ENCODE measurements at places on chromosomes 7 and 10.

- H3K4me3 ChIP-seq: no peak overlapping the region
- no peaks in the 10 kb centered on the region for H3K4me1 ChIP-seq
- peaks cover 36% of the 10 kb centered on the region for H3K36me3 ChIP-seq
- no peaks in the 10 kb centered on the region for H3K27me3 ChIP-seq
- DNase-seq: peak; percentile 23
- H3K27ac ChIP-seq: no peak overlapping the region
Measured at GRCh38 chr7:2168615-2169311, 64.0 kb downstream of the MAD1L1 start.

DNA sequence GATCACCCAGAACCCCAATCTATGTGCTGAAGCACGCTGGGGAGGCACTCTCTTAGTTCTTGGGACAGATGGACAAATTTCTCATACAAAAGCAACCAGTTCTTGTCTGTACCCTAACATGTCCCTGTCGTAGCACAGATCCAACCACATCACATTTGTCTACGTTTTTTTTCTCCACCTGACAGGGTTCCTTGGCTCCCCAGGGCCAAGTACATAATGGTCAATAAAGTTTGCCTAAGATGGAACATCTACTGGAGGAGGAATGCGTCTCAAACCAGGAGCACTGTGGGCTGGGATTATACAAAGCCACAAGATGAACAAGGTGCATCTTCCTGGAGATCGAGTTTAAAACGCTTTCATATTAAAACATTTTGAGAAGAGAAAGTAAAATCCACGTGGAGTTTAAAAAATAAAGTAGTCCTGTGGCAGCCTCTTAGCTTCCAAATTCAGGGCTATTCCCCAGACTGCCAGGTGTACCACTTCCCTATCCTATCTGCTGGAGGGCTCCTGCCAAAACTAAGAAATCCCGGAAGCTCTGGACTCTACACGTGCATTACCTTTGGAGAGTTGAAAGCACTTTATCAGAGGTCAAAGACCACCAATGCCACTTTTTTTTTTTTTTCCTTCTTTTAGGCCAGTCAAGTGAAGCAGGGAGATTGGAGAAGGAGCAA, 1.4 kb downstream of the TMEM243 start:
- H3K4me1 ChIP-seq: 0 out of 2 replicates have a peak, but pooled peaks cover 2% of the 10 kb centered on the region
- H3K4me3 ChIP-seq: peak overlapping the region; percentile 97
- H3K27ac ChIP-seq: no peak overlapping the region
- no peak for DNase-seq
- H3K36me3 ChIP-seq: peaks cover 18% of the 10 kb centered on the region

DNA sequence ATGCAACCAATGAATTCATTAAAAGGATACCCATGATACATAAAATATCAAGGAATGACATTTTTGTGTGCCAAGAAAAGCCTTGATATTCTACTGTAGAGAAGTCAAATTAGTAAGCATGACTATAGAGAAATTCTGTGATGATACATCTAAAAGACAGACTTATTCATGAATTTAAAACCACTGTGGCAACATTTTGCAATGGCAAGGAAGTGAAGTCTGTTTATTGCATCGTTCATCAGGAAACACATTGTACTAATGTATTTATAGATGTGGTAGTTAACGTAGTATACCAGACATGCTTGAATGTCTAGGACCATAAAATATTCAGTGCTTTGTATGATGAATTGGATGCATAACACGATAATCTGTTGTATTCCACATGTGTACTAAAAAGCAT, 9.3 kb upstream of the CLEC5A start:
- DNase-seq: no peak
- no peak overlapping the region for H3K27ac ChIP-seq
- H3K36me3 ChIP-seq: no peaks in the 10 kb centered on the region
- no peaks in the 10 kb centered on the region for H3K4me1 ChIP-seq
- no peaks in the 10 kb centered on the region for H3K27me3 ChIP-seq

DNA sequence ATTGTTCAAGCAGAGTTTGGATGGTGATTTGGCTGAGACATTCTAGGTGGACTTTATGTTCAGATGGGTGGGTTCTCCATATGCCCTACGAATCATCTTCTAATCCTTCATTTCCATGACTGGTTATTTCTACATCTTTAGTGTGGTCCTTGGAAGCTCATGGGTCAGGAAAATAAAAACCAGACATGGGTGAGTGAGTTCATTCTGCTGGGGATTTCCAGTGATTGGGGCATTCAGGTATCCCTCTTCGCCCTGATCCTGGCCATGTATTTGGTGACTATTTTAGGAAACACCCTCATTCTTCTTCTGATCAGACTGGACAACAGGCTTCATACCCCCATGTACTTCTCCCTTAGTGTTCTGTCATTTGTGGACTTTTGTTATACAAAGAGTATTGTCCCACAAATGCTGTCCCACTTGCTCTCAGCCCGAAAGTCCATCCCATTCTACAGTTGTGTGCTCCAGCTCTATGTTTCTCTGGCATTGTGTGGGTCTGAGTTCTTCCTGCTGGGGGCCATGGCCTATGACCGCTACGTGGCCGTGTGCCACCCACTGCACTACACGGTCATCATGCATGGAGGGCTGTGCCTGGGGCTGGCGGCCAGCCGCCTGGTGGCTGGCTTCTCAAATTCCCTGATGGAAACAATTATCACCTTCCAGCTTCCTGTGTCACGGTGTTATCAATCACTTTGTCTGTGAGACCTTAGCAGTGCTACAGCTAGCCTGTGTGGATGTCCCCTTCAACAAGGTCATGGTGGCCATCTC, 19.2 kb upstream of the OR6B1 start:
- H3K4me1 ChIP-seq: no peaks in the 10 kb centered on the region
- H3K36me3 ChIP-seq: no peaks in the 10 kb centered on the region

- H3K4me3 ChIP-seq: no peak overlapping the region
- no peaks in the 10 kb centered on the region for H3K36me3 ChIP-seq
- H3K4me1 ChIP-seq: no peaks in the 10 kb centered on the region
- no peak overlapping the region for H3K27ac ChIP-seq
- DNase-seq: no peak
Measured at GRCh38 chr10:72930276-72930675, 24.3 kb downstream of the PLA2G12B start.

GRCh38 chr7:37571806-37572205, 111.8 kb upstream of the GPR141 start:
- no peaks in the 10 kb centered on the region for H3K36me3 ChIP-seq
- no peak overlapping the region for H3K4me3 ChIP-seq

- no peak overlapping the region for H3K27ac ChIP-seq
- H3K27me3 ChIP-seq: no peaks in the 10 kb centered on the region
- no peaks in the 10 kb centered on the region for H3K36me3 ChIP-seq
- no peaks in the 10 kb centered on the region for H3K4me1 ChIP-seq
- no peak for DNase-seq
Measured at GRCh38 chr7:101898106-101898505, 80.7 kb downstream of the CUX1 start.

DNA sequence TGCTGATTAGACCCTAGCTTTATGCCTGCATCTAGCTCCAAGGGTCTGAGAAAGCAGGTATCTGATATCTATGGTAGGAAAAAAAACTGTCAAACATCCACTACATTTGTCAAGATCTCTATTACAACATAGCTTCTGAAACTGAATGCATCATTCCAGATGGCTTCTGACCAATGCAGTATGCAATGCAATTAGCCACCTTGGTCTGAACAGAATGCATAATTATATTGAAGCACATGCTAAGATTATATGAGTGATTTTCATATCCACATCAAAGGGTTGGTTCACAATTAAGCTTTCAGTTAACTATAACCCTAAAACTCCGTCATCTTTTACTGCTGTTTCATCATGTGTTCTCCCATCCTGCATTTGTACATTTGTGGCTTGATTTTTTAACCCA, 271.4 kb downstream of the POLR1F start:
- no peaks in the 10 kb centered on the region for H3K36me3 ChIP-seq
- H3K27ac ChIP-seq: no peak overlapping the region
- H3K27me3 ChIP-seq: no peaks in the 10 kb centered on the region

GRCh38 chr7:102473271-102473991, 5.3 kb downstream of the POLR2J start:
- no peak for DNase-seq
- no peak overlapping the region for H3K27ac ChIP-seq
- H3K27me3 ChIP-seq: no peaks in the 10 kb centered on the region
- H3K4me1 ChIP-seq: no peaks in the 10 kb centered on the region

All from H9 (cell line).